ENCODE measurements at places on chromosomes 6 and 20. TPM values are rescaled to one million over a fixed set of nuclear protein-coding genes. Genes with fewer than 3 reads are reported as not detected.

GRCh38 chr20:38446441-38447209 lies 11.5 kb upstream of the SNHG17 start:
- H3K27ac ChIP-seq = peak overlapping the region; percentile 93
- H3K4me1 ChIP-seq = peaks cover 14% of the 10 kb centered on the region
- no peaks in the 10 kb centered on the region for H3K36me3 ChIP-seq
- DNase-seq = peak; percentile 96

DNA sequence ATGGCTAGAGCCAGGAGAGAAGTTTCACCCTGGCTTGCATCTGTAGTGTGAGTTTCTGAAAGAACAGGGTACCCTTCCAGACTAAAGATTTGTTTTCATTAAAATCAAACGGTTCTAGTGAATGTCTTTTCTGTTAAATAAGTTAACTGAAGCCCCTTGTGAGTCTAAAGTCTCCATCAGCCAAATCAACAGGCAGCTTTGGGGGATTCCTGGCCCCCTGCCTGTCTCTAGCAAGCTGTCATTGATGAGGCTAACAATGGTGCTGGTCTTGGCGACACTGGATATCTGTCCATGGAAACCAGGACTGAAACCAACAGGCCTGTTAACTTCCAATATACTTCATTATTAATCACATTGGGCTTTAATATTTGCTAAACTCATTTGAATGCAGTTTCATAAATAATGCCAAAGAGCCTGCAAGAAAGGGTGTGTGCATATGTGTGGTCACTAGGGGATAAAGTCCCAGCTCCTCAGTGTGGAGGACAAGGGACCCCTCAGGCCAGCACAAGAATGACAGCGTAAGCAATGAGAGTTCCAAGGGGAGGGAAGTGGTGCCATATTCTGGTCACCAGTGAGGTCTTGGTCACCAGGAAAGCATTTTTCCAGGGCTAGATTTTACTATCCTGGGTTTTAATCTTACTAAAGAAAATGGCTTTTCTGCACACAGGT lies 9.1 kb upstream of the RNF182 start:
- H3K27me3 ChIP-seq = no peaks in the 10 kb centered on the region
- no peaks in the 10 kb centered on the region for H3K36me3 ChIP-seq
- H3K27ac ChIP-seq = no peak overlapping the region

GRCh38 chr6:159090530-159091480 lies 46.0 kb upstream of the TAGAP start:
- no peak overlapping the region for H3K27ac ChIP-seq
- no peaks in the 10 kb centered on the region for H3K36me3 ChIP-seq
- no peak for DNase-seq
- no peak overlapping the region for H3K4me3 ChIP-seq
- no peaks in the 10 kb centered on the region for H3K27me3 ChIP-seq
- no peaks in the 10 kb centered on the region for H3K4me1 ChIP-seq

GRCh38 chr6:163459536-163459935 lies 45.0 kb downstream of the QKI start:
- no peak for DNase-seq
- peak overlapping the region; percentile 6 for H3K27ac ChIP-seq
- no peaks in the 10 kb centered on the region for H3K36me3 ChIP-seq
- H3K4me1 ChIP-seq = no peaks in the 10 kb centered on the region
- H3K4me3 ChIP-seq = no peak overlapping the region

- H3K4me1 ChIP-seq = peaks cover 16% of the 10 kb centered on the region
- DNase-seq = no peak
- H3K4me3 ChIP-seq = no peak overlapping the region
- no peak overlapping the region for H3K27ac ChIP-seq
- H3K36me3 ChIP-seq = no peaks in the 10 kb centered on the region
- no peaks in the 10 kb centered on the region for H3K27me3 ChIP-seq
Observed at GRCh38 chr20:57043091-57043490, 223.3 kb downstream of the BMP7 start.

- H3K27me3 ChIP-seq = no peaks in the 10 kb centered on the region
- H3K36me3 ChIP-seq = no peaks in the 10 kb centered on the region
- no peaks in the 10 kb centered on the region for H3K4me1 ChIP-seq
- H3K4me3 ChIP-seq = no peak overlapping the region
- DNase-seq = no peak
- H3K27ac ChIP-seq = no peak overlapping the region
Observed at GRCh38 chr6:40972814-40973213, 66.2 kb downstream of the UNC5CL start.

GRCh38 chr20:51029963-51030920 lies 7.3 kb upstream of the KCNG1 start:
- DNase-seq = no peak
- peaks cover 55% of the 10 kb centered on the region for H3K27me3 ChIP-seq
- H3K27ac ChIP-seq = no peak overlapping the region

GRCh38 chr6:156956286-156956685 lies 179.1 kb downstream of the ARID1B start:
- H3K4me1 ChIP-seq = peaks cover 27% of the 10 kb centered on the region
- H3K4me3 ChIP-seq = no peak overlapping the region
- no peaks in the 10 kb centered on the region for H3K36me3 ChIP-seq
- DNase-seq = no peak

Gene WFDC5
- not detected for total RNA-seq

Gene CST5
- 1.3 TPM for total RNA-seq

Gene CLPSL1
- not detected for total RNA-seq

Gene DNAH8
- 0.03 TPM for total RNA-seq

Gene GJA10
- not detected for total RNA-seq

Gene LAMA5
- 44.6 TPM for total RNA-seq

Gene PHACTR3
- total RNA-seq = 5.2 TPM

Gene FKBP1C
- total RNA-seq = not detected

Data from hepatocyte (in vitro differentiated cells).